Activated CD4-positive, alpha-beta T cell treated with anti-CD3 and anti-CD28 coated beads for 48 hours (primary cell): ENCODE measurements at places on chromosomes 5 and 9.
A peak's percentile ranks its signal among the peaks of the same experiment; 100 is the strongest.

DNA sequence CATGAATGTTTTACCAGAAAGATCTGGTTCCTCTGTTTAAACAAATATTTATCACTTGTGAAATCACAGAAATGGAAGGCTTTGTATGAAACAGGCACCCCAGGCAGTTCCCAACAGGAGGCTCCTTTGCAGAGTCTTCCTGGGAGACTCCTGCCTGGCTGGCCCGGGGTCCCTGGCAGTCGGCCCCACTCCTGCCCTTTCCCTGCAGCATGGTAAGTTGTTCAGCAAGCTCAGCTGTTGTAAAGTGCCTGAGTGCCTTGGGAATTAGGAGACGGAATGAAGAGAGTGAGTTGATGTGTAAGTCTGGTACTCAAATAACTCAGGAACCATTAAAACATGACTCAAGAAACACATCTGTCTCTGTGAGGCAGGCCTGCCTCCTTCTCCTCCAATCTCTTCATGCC is 17.5 kb upstream of the LHFPL2 start:
- no peak for DNase-seq

GRCh38 chr5:62093976-62094375 is 212.0 kb upstream of the KIF2A start:
- DNase-seq, result no peak

DNA sequence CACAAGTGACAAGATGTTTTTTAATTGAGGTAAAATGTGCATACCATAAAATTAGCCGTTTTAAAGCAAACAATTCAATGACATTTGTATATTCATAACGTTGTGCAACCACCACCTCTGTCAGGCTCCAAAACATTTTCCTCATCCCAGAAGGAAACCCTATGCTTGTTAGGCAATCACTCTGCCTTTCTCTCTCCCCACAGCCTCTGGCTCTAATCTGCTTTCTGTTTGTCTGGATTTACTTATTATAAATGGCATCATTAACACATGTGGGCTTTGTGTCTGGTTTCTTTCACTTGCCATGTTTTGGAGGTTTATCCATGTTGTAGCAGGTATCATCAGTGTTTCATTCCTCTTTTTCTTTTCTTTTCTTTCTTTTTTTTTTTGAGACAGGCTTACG is 1.4 kb upstream of the N4BP3 start:
- DNase-seq, result no peak

DNA sequence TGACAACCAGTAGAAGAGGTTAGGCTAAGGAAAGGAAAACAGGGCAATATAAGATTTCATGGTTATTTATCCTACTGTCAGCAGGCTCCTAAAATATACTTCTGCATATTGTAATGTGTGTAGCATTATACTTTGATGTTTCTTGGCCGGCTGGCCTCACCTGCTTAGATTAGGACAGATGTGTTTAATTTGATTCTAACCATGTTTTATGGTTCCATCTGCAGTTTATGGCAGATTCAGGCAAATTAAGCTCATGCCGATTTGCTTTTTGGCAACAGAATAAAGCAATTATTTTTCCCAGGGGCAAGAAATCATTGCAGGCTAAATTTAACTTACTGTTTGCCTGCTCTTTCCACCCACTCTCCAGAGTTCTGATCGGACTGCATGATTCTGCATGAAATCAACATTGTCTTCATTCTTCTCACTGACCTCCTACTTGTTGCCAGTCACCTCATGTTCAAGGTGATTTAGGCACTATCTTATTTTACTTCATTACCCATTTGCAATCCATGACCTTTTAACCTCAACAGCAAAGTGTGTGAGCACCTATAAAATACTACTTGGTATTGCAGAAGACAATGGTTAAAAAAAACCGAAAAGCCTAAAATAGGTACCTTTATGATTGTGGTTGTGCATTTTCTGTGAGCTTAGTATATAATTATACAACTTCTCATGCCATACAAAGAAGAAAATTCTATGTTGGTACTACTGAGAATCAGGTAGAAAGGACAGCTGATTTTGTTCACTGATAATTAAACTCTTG is 125.2 kb downstream of the EDIL3 start:
- DNase-seq, result no peak

DNA sequence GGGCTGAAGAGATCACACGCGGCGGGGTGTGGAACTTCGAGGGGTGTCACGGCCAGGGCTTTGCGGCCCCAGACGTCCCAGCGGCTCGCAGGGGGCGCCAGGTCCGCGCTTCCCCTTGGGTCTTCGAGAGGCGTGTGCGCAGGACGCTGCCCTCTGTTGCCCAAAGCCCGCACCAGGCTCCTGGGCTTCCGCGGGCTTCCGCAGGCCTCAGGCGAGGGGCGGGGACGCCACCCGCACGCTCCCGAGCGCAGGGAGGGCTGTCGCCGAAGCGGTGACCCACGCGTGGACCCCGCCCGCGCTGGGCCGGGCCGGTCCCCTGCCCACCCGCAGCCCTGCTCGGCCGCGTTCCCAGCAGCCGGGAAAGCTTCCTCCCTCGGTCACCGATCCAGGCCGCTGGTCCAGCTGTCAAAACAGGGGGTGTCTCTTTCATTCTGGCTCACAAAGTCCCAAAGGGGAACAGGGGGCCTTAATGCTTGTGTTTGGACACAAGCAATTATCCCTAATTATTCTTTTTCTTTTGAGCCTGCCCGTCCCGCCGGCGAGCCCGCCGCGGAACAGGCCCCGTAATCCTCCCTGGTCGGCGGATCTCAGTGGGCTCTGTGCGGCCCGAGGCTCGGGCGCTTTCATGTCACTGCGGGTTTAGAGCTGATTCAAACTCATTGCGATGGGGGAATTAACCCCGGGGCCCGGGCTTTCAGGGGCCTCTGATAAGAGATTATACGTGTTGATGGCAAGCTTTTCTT is 60.6 kb downstream of the TMEM174 start:
- peak; percentile 14 for DNase-seq

GRCh38 chr5:1031306-1031959 is 22.8 kb downstream of the NKD2 start:
- no peak for DNase-seq

DNA sequence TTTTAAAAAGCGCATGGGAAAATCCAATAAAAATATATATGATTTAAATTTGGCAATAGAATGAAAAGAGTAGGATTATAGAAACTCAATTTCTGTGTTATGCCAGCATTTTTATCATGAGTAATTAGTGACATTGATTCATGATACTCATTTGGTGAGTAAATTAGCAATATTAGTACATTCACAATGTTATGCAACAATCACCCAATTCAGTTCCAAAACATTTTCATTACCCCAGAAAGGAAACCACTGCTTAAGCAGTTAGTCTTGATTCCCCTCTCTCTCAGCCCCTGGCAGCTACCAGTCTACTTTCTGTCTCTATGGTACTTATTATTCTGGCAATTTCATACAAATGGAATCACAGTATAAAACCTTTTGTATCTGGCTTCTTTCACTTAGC is 27.0 kb downstream of the OSMR start:
- DNase-seq, result no peak

DNA sequence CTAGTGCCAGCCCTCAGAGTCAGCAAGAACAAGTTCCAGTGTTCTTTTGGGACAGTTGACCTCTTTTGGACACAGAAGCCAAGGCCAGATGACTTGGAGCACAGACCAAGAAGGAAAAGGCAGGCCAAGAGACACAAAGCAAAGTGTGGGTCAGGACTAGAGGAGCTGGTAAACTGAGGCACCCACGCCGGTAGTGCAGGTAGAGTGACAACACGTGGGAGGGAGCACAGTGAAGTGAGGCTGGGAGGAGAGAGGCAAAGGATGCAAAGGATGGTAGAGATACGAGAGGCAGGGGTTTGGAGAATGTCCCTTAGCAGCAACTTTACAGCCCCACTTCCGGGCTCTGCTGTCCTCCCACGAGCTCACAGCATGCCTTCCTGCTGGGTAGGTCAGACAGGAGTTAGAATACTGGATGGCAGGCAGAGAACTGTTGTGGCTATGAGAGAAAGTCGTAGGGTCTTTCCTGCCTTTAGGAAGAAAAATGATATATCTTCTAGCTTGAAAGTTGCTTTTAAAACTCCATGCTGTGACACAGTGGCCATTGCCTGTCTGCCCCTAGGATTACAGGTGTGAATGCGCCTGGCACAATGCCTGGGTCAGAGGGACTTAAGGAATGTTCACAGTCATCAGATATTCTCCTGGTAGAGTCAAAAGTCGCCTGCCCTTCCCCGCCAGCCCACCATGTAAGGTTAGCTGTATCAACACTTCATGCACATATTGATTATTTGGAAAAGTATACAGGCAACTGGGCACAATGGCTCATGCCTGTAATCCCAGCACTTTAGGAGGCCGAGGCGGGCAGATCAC is 97.9 kb downstream of the PDE8B start:
- DNase-seq, result no peak

- DNase-seq, result no peak
Measured at GRCh38 chr5:150158170-150158949, 2.7 kb upstream of the PDGFRB start.

DNA sequence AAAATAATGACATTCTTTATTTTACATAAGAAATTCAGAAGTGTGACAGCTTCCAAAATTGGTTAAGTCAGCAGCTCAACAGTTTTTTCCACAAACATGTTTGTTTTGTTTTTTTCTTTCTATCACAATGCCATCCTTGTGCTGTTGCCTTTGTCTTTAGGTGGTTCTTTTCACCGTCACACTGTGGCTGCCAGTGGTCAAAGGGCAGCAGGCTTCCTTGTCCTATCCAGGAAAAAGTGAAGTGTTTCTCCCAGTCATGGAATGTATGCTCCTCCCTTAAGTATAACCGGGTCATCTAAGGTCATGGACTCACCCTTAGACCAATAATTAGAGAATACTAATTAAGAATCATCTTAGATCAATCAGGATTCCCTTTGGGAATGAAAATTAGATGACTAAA is 87.4 kb downstream of the SREK1 start:
- no peak for DNase-seq

- DNase-seq, result no peak
Measured at GRCh38 chr5:160843240-160843639, 8.8 kb downstream of the ATP10B start.

GRCh38 chr9:21576331-21577189 is 94.4 kb upstream of the IFNE start:
- DNase-seq, result peak; percentile 50
